ENCODE measurements at places on chromosomes 7 and 10.

GRCh38 chr7:106870983-106871410 is 5.9 kb downstream of the PIK3CG start:
- no peak for DNase-seq

GRCh38 chr7:151438864-151439601 is 908 bp downstream of the CRYGN start:
- DNase-seq, result no peak

DNA sequence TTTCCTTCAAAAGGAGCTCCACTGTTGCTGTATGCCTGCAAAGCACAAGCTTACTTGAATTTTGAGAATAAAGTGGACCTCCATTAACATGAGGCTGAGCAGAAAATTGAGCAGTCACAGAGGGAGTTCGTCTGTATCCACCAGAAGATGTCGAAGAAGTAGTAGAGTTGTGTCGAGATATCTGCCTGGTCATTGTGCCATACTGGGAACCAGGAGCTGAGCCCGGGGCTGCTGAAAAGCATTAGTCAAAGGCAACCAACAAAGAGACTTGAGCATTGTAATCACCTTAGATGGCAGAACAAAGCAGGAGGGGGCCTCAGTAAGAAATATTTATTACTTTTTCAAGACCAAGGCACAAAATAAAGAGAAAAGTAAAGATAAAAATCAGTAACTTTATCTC is 61.5 kb downstream of the PDSS1 start:
- DNase-seq, result no peak

GRCh38 chr10:1199897-1200721 is 143.9 kb downstream of the WDR37 start:
- no peak for DNase-seq

DNA sequence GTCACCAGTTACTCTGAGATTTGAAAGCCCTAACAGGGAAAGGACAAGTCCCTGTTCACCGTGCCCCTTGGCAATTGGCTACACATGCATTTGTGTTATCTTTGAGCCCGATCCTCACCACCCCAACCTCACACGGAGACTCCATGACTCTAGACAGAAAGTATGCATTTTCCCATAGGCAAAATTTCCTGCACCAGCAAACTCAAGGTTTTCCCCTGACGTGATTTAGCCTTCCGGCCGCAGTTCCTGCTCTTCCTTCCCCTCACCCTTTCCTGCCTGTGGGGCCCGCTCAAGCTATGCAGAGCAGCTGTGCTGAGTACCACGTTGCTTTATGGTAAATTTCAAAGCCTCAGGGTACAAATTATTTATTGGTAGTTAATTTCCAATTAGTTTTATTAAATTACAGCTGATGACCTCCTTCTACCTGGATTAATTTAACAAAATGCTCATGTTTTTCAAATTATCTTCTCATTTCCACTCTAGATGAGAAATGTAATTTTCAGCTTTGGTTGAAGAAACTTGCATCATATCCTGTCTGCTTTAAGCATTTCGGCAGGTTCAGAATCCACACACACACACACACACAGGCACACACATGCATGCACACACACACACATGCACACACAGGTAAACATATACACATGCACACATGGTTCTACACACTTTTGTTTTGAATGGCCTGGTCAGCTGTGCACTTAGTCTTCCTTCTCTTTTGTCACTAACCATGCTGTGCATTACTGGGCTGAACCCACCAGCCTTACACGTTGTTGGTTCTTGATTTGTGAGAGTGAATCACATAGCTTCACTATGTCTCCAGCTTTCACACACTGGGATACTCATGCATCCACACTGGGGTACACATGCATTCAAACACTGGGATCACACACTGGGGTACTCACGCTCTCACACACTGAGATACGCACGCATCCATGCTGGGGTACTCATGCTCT is 283.1 kb upstream of the PITRM1 start:
- DNase-seq, result no peak

- DNase-seq, result no peak
Observed at GRCh38 chr7:28507525-28508282, 95.4 kb downstream of the CREB5 start.

DNA sequence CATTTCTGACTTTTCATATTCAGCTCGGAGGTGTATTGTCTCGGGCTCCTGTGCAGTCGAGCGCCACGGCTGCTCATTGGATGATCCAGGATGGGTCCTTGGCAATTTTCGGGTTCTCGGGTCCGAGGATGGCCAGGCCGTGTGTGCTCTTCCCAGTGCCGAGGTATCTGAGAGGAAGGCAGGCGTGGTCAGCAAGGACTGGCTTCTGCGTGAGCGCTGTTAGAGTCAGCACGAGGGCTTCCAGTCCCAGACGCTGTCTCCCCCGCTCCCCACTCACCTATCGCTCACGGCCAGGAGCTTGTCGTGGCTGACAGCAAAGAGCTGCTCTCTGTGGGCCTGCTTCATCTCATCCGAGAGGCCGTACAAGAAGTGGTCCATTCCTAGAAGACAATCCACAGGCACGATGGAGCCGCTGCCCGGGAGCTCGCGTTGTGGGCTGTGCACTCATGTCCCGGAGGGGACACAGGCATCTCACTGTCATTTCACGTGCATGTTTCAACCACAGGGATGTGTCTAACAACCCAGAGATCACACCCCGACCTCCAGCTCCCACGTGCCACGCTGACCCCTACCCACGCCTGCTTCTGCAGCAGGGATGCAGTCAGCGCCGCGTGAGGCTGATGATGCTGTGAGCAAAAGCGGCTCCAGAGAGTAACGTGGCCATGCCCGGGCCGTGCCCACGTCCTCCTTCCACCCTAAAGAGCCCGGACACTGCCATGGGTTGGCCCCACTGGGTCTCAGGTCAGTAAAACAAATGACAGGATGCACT is 34.4 kb downstream of the PITRM1 start:
- no peak for DNase-seq

DNA sequence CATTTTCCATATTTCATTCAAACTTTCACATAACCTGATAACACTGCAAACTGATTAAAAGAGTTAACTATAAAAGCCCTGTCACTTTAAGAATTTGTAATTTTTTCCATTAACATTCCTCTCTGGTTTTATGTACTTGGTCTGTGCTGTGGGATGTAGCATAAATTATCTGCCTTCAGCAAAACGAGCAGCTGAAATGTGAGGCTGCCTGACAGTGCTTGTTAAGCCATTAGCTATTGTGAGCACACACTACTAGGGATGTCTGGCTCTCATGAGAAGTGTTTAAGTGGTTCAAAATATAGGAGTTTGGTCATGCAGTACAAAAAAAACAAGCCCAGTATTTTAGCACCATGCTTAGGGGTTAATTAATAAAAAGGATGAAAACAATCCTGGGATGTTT is 63.0 kb downstream of the HOXA1 start:
- DNase-seq, result no peak

GRCh38 chr10:62277971-62278370 is 9.3 kb upstream of the RTKN2 start:
- DNase-seq, result no peak

- no peak for DNase-seq
Observed at GRCh38 chr10:57706576-57707299, 561.0 kb downstream of the IPMK start.

DNA sequence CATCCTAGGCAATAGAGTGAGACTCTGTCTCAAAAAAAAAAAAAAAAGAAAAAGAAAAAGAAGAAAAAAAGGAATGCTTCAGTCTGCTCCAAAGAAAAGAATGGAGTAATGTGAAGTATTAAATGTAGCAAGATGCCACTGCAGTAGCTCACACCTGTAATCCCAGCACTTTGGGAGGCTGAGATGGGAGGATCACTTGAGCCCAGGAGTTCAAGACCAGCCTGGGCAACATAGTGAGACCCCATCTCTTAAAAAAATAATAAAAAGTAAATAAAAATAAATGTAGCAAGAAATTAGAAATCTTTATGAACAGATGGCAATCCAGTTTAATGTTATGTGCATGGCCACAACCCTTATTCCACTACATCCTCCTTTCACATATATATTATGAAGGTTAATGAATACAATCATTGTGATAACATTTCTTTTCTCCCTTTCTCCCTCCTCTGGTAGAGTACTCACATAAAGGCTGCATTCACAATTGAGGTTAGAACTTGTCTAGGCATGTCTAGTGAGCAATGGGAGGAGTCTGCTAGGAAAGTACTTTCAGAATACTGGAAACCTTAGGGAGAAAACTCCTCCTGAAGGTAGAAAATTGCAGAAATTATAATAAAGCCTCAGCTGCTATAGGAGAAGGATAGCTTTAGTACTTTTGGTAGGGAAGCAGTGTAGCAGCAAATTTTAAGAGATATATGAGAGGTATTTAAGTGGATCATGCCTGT is 20.4 kb downstream of the KLLN start:
- no peak for DNase-seq

DNA sequence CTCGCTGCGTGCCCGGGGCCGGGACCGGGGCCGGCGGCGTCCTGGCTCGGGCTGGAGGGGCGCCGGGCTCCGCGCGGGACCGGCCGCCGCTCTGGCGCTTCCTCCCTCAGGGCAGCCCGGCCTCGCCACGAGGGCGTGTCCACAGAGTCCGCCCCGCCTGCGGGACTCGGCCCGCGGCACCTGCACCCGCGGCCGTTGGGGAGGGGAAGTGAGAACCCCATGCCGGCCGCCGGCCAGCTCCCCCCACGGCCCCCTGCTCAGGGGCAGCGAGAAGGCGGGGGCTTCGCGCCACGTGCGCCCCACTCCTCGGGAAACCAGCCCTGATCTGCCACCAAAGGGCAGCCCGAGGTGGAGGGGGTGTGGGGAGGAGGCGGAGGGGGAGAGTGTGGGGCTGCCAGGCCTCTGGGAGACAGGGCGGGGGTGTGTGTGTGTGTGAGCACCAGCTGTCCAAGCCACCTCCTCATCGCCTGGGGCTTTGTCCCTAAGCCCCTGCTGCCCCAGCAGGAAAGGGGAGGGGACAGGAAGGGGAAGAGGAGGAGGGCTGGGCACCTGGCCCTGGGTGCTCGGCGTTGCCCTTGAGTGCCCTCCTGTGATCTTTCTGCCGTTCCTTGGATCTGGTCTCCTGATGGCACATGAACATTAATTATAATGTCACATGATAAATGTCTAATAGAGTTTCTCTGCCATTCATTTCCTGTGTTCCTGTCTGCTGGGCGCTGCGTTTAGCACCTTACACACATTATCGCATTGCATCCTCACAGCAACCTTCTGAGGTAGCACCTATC is at the start of gene PIK3AP1:
PIK3AP1 (minus strand) TSS at position 93 of the 785 bp plus-strand sequence. CDS start 120 bp downstream, outside the sequence.
- no peak for DNase-seq

- no peak for DNase-seq
Observed at GRCh38 chr10:48651839-48652238, 32.8 kb upstream of the WDFY4 start.

DNA sequence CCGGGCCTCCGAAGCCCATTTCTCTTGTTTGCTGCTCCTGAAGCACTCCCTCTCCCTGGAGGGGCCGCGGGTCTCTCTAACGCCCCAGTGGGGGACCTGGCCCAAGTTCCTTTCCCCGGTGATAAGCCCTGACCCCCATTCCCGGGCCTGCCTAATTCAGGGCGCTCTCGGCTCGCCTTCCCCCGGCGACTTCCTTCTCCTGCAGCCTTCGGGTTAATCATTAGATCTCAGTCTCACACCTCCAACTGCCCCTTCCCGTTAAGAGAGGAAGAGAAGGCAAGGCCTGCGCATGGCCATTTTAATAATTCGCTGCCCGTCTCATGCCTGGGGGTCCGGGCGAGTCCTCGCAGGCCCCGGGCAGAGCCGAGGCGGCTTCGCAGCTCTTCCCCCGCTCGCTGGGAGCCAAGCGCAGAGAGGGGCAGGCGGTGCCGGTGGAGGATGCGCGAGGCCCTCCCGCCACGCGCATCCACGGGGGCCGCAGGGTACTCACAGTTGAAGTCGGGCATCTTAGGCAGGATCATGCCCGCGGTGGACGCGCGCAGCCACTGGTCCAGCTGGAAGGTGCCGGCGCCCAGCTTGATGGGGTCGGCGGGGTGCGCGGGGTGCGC is 1.2 kb downstream of the MNX1 start:
- DNase-seq, result no peak

GRCh38 chr10:36725581-36726520 is 399.5 kb upstream of the ANKRD30A start:
- peak; percentile 29 for DNase-seq

GRCh38 chr7:24279512-24279911 is 4.5 kb upstream of the NPY start:
- no peak for DNase-seq

- no peak for DNase-seq
Observed at GRCh38 chr10:49761201-49761788, 828 bp downstream of the OGDHL start.

DNA sequence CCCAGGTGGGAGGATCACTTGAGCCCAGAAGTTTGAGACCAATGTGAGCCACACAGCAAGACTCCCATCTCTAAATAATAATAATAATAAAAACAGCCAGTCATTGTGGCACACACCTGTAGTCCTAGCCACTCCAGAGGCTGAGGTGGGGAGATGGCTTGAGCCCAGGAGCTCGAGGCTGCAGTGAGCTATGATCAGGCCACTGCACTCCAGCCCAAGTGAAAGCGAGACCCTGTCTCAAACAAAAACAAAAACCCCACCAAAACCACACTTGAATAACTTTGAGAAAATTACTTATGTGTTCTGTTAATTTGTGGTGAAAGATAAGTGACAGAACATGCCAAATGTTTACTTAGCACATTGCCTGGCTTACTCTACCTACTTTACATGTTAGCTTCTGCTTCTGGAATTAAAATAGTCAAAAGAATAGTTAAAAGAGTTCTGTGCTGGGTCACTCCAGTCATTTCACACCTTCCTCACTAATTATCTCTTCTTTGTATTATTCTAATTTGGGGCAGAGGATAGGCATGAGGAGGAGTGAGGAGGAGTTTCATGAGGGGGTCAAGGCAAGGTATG is 9.8 kb downstream of the TMEM60 start:
- no peak for DNase-seq

DNA sequence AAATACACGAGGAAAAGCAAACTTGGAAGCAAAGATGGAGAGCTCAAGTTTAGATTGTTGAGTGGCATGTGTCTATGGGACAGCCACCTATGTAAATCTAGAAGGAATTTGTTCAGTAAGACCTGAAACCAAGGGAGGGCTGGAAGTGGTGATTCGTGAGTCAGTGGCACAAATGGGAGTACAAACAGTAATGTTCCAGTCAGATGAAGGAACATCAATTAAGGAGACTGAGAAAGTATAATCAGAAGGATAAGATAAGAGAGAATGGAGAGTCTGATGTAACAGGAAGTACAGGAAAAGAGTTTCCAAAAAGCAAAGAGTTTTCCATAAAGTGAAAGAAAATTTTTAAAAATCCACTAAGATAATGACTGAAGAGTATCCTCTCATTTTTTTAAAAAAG is 544.2 kb downstream of the KIF20B start:
- DNase-seq, result no peak

DNA sequence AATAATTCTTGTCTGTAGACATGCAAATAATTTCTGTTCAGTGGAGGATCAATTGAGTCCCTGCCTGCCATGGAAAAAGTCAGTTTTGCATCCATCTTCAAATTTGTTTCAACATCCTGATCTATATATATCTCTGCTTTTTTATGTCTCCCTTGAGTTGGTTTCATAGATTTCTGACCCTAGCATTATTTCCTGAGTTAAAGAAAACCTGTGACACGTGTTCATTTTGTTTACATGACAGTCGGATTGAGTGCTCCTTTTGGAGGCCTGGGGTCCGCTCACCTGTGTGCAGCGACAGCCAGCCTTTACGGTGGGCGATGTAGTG is 674 bp downstream of the MRPS24 start:
- DNase-seq, result no peak

- no peak for DNase-seq
Observed at GRCh38 chr7:151809146-151809863, 67.6 kb downstream of the PRKAG2 start.

GRCh38 chr7:131045526-131045925 is 282.1 kb upstream of the MKLN1 start:
- DNase-seq, result no peak

GRCh38 chr7:64667311-64667710 is 1.4 kb downstream of the ZNF107 start:
- DNase-seq, result no peak

All from hypothalamus (tissue), 51 donors.